ENCODE measurements at places on chromosomes 7 and 10. TPM values are rescaled to one million over a fixed set of nuclear protein-coding genes. Genes with fewer than 3 reads are reported as not detected.

DNA sequence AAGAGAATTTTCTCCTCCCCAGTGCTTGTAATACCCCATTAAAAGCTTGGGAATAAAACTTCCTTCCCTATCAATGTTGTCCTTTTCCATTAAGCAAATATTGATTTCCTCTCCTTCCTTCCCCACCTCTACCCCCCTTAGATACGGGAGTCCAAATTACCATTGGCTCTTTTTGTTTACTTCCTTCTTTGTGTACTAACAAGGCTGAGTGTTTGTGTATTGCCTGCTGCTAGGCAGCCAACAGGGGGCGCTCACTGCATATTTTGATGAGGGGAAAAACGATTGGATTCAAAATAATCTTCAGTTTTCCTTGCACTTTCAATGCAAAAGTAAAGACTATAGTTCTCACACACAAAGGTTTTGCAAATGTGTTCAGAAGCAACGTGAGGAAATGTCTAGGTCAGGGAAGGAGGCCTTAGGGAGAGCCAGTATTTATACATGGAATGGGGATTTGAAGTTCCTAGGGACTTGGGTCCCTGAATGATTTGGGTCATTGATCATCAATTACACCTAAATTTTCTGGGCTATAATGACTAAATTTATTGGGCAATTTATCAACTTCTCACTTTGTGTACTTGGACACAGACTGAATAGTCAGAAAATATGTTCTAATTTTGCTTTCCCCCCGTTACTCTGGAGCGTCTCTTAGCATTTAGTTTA is 23.6 kb upstream of the VPS41 start:
- peak; percentile 57 for DNase-seq

- DNase-seq, result no peak
Observed at GRCh38 chr10:70960783-70961570, 72.6 kb upstream of the PCBD1 start.

ACSM6 gene
- total RNA-seq, result not detected

GIMAP1 gene
- 16.7 TPM for total RNA-seq

GHITM gene
- 173 TPM for total RNA-seq

GRCh38 chr7:96992192-96993005 is 13.0 kb upstream of the DLX6 start:
- no peak for DNase-seq

- peak; percentile 60 for DNase-seq
Observed at GRCh38 chr10:99560277-99561126, 27.8 kb downstream of the NKX2-3 start.

FAM25C gene
- total RNA-seq, result not detected

DNA sequence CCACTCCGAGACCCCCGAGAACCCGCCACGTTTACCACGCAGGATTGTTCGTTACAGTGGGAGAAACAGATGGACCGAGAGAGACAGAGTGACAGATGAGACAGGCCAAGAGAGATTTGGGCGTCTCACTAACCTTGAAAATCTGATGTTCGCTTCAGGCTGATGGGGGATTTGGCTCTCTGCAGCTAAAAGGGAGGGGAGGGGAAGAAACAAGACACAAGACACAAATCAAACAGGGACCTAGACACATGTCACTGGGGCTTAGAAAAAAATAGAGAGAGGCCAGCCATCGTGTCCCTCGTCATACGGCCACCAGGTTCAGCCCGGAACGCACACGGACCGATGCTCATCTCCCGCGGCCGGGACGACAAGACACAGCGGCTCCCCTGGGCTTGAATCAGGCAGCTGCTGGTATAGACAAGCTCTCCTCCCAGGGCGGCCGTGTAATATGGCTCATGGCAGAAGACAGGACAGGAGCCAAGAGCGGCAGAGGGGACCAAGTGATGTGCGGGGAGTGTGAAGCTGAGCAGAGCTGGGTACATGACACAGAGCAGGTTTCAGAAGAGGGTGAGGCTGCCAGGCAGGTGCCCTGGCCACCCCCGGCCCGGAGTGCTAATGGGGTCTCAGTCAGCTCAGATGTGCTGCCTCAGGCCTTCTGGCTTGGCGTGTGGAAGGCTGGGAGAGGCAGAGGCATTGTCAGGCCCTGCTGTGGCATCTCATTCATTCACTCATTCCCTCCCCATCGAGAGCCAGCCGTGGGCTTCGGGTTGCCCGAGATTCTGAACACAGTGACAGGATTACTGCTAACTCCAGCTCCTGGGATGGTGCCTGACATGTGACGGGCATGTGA is 88.5 kb upstream of the GNA12 start:
- DNase-seq, result no peak

DNA sequence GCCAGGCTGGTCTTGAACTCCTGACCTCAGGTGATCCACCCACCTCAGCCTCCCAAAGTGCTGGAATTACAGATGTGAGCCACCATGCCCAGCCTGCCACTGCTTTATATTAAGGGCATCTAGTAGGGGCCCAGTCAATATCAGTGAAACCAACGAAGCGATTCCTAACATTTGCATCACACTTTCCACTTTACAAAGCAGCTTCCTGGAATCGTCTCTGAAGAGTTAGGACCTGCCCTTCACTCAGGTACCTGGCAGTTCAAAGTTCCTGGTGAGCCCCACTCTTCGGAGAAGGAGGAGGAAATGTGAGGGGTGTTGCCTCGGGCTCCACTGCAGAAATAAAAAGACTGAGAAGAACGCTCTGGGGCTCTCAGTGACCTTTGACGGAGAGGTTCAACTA is 31.1 kb upstream of the EZH2 start:
- DNase-seq, result no peak

DNA sequence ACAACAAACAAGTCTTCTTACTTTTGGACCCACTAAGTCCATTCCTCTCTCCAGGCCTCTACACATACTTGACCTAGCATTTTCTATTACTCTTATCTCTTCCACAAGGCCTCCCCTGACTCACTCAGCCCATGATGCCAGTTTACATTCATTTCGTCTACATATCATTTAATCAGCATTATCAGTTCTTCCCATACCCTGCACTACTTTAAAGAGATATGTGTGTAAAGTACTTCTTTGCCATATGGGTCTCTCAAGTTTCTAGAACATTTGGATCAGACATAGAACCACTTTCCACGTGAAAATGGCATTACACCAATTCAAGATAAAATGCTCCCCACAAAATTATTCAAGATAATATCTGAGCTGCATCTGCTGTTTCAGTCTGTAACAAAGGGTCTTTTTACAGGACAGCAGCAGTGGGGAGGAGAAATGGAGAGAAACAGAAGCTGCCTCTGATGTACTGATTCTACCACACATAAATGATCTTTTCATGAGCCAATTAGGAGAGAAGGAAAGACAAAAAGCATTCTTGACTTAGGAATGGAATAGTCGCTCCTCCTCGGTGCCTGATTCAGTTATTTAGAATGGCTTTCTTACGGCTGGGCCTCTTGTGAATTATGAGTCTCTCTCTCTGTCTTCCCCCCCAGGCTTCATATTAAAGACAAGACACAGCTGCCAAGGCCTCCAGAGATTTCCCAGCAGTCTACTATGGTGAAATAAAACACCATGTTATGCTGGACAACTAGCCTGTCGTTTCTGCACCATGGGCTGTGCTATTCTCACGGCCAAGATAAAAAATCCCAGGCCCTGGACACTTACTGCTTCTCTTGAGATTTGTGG is 46.9 kb upstream of the SEPTIN7 start:
- DNase-seq, result no peak

NUPR2 gene
- total RNA-seq, result not detected

CNPY1 gene
- not detected for total RNA-seq

DNA sequence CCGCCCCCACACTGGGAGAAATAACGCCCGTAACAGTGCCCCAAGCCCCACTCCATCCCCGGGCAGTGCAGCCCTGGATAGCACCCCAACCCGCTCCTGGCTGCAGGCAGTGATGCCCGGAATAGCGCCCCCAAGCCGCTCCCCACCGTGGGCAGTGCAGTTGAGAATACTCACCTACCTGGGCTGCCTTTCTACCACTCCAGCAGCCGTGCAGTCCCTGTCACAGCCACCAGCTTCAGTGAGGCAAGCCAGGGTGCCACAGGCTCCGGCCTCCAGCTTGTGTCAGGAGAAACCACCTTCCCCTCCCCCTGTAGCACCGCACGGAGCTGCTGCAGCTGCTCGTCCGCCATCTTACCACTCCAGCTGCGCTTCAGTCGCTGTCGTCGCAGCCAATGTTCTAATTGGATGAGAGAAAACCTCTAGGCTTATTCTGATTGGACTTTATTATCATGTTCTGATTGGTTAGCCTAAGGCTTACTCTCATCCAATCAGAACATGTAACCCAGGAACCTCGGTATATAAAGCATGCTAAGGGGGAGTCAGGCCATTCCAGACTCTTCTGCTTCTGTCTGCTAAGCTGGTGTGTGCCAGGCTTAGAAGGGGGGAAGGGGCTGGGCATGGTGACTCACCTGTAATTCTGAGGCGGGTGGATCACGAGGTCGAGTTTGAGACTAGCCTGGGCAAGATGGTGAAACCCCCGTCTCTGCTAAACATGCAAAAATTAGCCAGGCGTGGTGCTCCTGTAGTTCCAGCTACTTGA is 53.2 kb upstream of the ZNF33B start:
- no peak for DNase-seq

All from lung microvascular endothelial cell (primary cell).